ENCODE measurements at places on chromosomes 13 and 19.

GRCh38 chr19:2170219-2170618 lies 6.5 kb downstream of the DOT1L start:
- no peak for DNase-seq

GRCh38 chr19:45973553-45974338 lies at the start of gene NOVA2:
TSS of gene NOVA2 (minus strand) at chr19:45973865. CDS start at chr19:45973351, 514 bp downstream.
- DNase-seq, result peak; percentile 57

- DNase-seq, result no peak
Measured at GRCh38 chr13:87792878-87793277, 121.7 kb downstream of the SLITRK5 start.

DNA sequence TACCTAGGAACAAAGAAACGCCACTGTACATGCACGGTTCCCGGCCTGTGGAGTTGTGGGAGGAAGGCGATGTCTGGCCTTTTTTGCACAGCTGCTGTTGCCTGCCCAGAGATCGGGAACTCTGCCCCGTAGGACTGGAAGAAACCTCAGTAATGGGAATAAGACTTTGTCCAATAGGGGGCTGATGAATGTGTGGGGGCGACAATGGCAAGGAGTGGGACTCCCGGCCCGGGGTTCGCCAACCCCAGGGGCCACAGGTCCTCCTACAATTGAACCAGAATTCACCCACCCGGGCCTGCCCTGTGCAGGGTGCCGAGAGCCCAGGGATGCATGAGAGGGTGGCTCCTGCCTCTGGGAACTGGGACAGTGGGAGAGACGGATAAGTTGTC lies 2.0 kb upstream of the CEBPA start:
- no peak for DNase-seq

DNA sequence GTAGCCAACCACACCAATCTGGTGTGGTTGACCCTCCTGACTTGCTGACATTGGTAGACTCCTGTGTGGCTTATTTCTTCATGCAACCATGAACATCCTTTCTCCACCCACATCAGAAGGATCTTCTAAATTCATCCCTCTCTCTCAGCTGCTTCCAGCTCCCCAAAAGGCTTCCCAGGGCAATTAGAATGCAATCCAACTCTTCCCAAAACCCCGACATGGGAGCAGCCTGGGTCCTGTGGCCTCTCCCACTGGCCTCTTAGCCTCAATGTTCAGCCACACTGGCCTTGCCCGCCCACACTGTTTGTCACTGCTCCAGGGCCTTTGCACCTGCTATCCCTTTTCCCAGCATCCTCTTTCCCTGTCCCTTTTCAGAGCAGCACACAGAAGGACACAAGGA lies 199.8 kb upstream of the SGCG start:
- DNase-seq, result no peak
